ENCODE measurements at places on chromosomes 16 and 17.

GRCh38 chr17:42579794-42580551, 2.4 kb upstream of the PSMC3IP start:
- no peak for DNase-seq

DNA sequence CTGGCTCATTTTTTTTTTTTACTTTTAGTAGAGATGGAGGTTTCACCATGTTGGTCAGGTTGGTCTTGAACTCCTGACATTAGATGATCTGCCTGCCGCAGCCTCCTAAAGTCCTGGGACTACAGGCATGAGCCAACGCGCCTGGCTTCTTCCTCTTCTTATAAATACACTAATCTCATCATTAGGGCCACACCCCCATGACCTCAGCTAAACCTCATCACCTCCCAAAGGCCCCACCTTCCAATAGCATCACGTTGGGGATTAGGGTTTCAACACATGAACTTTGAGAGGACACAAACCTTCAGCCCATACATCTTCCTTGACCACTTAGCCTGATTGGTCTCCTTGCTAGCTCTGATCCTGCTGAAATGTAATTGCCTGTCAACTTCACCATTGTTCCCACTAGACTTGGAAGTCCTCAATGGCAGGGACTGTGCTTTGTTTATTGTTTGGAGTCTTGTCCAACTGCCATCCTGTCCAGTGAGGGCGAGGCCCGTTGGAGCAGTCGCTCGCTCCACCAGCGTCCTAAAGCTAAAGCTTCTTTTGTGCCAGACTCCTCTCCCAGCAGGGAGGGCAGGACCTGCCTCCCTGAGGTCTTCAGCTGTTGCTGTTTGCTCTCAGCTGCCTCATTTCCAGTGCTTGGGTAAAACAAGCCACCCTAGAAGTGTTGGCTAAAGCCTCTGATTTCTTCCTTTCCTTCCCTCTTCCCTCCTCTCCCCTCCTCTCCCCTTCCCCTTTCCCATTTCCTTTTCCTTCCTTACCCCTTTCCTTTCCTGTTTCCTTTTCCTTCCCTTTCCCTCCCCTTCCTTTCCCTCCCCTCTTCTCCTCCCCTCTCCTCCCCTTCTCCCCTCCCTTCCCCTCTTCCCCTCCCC, 85.3 kb downstream of the HAPSTR1 start:
- DNase-seq: no peak

DNA sequence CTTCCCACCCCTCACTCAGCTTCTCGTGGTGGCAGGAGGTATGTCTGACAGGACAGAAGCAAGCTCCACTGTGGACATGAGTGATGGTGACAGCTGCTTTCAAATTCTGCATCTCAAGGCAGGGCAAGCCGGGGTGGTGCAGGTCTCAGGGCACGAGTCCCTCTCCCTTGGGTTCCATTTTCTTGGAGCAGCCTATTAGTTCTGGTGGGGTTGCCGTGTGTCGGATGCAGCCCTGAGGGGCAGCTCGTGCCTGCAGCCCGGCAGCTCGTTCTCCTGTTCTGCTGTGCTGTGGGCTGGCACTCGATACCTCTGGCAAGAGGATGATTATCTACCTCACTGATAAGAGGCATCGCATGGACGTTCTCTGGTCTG, 16.5 kb upstream of the CLEC18C start:
- no peak for DNase-seq

DNA sequence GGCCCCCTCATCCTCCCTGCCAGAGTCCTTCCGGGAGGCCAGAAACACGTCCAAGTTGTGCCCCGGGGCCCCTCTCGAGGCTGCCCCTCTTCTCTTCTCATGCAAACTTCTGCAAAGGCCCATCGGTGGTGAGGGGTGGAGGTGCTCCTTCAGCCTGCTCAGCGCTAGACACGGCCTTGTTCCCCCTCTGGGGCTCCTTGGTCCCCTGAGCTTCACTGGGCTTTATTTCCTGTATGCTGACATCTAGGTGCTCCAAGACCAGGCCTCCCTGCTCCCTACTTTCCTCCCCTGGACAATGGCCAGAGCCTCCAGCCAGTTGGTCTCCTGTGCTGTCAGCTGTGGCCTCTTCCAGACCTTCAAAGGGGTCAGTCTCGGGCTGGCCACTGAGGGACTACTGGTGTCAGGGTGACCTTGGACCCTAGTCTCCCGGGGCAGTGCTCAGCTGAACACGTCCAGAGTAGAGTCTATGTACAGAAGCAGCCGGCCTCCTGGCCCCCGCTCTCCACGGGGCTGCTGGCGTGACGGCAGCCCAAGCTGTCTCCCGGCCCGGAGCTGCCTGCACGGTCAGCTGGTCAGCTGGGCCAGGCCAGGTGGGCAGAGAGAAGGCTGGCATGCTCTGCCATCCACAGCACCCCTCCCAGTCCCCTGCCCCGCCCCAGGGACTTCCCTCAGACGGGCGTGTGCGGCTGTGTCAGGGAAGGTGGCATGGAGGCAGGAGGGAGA, 1.7 kb upstream of the PRR35 start:
- DNase-seq: no peak

GRCh38 chr17:37607637-37608331, 1.4 kb downstream of the SYNRG start:
- DNase-seq: no peak

GRCh38 chr16:27248036-27248435, 20.5 kb downstream of the NSMCE1 start:
- no peak for DNase-seq

GRCh38 chr16:89621698-89622409, 8.4 kb downstream of the DPEP1 start:
- no peak for DNase-seq

GRCh38 chr16:56895813-56896212, 30.8 kb downstream of the SLC12A3 start:
- DNase-seq: no peak

DNA sequence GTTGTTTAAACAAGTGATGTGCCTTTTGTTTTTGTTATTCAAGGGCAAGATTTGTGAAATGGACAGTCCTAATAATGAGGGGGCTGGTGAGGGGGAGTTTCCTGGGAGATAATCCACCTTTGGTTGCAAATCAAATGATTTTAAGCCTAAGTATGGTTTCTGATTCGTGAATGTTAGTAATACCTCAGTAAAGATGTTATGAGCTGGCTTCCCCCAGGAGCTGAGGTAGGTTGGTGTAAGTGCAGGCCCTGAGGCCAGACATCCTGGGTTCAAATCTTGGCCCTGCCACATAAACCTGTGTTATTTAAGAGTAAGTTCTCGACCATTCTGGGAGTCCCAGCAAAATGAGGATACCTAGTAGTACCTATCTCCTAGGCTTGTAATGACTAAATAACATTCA, 1.5 kb downstream of the SNX29 start:
- DNase-seq: no peak

GRCh38 chr17:7347630-7348477, 4.1 kb upstream of the KCTD11 start:
- no peak for DNase-seq

DNA sequence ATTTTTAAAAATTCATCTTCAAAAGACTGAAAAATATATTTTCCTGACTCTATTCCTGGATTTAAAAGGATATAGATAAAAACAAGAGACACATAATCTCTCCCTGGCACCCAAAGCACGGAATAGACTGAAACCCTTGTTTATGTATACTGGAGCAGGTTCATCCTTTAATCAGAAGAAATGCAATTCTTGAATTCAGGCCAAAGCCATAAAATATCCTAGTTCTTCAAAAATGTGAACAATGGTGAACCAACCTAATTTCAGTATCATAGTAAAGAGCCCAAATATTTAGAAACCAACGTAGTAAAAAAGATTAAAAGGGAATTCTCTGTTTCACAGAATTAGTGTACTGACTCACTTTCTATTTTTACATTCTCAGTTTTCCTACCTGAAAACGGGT, 188.5 kb upstream of the C17orf78 start:
- DNase-seq: no peak

- no peak for DNase-seq
These were observed 95.6 kb downstream of the NPIPB11 start for GRCh38 chr16:29310852-29311314.

- DNase-seq: no peak
These were observed 7.9 kb downstream of the ERI2 start for GRCh38 chr16:20798364-20798763.

DNA sequence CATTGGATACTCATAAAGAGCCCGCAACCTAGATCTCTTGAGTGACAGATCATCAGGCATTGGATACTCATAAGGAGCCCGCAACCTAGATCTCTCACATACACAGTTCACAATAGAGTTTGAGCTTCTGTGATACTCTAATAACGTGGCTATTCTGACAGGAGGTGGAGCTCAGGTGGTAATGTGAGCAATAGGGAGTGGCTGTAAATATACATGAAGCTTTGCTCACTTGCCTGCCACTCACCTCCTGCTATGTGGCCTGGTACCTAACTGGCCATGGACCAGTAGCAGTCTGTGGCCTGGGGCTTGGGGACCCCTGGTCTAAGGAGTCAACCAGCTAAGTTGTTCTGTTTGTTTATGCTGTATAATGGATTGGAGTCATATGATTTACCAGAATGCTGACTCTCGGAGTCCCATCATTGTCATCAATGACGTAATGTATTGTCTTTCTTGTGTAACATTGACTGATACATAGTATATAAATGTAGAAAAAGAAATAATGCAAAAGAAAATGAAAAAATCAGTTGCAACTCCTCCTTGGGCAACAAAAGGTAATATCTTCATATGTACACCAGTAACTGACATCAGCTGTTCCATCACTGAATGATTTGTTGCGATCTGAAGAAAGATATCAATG, 17.5 kb downstream of the ABCA9 start:
- DNase-seq: no peak
